ENCODE measurements at places on chromosomes 1 and 21. TPM values are rescaled to one million over a fixed set of nuclear protein-coding genes. Genes with fewer than 3 reads are reported as not detected.

DNA sequence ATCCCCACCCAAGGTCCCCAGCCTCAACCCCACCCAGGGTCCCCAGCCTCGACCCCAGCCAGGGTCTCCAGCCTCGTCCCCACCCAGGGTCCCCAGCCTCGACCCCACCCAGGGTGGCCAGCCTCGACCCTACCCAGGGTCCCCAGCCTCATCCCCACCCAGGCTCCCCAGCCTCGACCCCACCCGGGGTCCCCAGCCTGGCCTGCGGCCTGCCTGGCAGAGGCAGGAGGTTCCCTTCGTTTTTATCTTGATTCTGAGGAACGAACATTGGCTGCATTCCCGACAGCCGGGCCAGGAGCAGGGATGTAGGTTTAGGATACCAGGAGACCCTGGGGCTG lies 3.4 kb upstream of the PDE9A start:
- no peak for DNase-seq

Gene ZFYVE9
- total RNA-seq = 79.1 TPM

DNA sequence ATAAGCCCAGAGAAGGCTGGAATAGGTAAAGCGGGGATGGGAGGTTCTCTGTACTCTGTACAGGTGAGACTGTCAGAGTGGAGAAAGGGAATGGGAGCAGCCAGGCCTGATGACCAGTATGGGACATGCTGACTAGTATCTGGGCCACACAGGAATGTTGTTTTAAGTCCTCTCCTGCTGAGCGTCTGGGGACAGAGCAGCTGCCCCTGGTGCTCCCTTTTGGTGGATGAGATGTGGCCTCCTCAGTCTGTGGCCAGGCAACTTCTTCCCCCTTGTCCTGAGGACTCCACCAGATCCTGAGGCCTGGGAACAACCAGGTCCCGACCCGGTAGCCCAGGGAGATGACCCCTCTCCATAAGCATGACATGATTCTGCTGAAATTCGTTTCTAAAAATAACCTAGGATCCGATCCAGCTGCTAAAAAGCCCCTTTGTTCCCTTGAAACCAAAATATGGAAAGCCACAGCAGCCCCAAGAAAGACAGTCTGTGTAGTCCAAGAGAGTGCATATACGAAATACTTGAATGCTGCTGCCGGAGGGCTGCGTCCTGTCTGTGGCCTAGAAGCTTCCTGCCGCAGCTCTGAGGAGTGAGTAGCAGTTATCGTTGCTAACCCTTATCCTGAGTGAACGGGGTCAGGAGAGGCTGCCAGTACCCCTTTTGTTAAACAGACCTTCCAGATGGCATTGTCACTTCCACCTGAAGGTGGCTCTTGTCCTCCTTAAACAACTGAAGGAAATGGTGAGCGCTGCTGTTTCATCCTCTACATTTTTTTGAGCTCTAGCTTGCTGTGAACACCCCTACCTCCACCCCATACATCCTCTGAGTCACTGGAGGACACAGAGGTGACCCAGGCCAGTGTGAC lies 47.1 kb downstream of the ATP2B4 start:
- peak; percentile 65 for DNase-seq

GRCh38 chr1:226634166-226634588 lies 85.6 kb downstream of the STUM start:
- peak; percentile 71 for DNase-seq

Gene CRNN
- total RNA-seq = not detected

DNA sequence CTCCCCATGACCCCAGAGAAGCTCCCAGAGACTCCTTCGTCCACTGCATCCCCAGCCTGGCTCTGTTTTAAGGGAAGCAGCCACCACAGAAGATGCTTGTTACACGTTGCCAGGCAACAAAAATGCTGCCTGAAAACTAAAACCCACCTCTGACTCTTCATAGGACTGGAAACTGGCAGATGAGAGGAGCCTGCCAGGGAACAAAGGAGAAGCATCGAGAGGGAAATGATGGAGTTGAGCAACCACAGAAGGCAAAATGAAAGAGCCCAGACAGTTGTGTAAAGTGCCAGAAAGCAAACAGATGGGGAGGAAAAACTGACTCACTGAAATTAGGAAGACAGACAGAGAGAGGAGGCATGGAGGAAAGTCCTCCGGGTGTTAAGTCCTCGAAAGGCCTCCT lies 118.4 kb downstream of the KCNN3 start:
- no peak for DNase-seq

GRCh38 chr1:34075576-34075975 lies 89.5 kb downstream of the CSMD2 start:
- no peak for DNase-seq

DNA sequence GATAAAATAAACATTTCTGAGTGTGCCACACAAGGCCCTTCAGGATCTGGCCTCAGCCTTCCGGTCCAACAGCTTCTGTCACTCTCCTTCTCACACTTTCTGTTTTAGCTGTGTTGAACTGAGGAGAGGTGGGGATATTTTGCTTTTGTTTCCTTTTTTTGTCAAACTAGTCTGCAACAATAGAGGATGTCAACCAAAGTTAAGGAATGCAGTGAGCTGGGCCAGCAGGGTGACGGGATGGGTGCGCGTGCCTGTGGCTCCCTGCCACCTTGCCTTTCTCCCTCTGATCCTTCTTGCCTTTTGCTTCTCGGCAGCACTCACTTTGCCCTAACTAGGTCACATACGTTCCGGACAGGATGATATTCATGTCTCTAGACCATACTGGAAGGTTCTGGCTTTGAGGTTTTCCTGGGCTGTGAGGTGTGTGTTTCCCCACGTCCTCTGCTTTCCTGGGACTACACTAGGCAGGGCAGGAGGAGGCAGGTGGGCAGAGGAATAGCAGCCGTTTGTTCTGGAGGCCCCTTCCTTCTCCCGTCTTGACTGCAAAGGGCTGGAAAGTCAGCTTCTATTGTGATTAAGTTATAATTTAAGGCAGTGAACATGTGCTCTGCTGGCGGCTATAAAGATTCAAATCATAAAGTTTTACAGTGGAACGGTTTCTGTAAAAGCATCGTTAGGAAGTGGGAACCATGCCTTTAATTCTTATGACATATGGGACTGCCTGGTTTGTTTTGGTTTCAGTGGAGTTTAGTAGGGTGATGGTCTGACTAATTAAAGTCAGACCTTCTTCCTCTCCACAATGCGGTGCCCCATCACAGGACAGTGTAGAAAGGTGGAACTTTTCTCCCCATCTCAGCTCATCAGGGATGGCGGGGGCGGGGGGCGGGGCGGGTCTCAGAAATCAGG lies 67.8 kb downstream of the RNF220 start:
- DNase-seq = no peak

Data from frontal cortex (tissue), 4 donors.